RPMI8226 (cell line): ENCODE measurements at places on chromosomes 5 and 9.
A peak's percentile ranks its signal among the peaks of the same experiment; 100 is the strongest.

- no peak for DNase-seq
These were observed 125.6 kb upstream of the SLCO6A1 start for GRCh38 chr5:102624405-102624804.

DNA sequence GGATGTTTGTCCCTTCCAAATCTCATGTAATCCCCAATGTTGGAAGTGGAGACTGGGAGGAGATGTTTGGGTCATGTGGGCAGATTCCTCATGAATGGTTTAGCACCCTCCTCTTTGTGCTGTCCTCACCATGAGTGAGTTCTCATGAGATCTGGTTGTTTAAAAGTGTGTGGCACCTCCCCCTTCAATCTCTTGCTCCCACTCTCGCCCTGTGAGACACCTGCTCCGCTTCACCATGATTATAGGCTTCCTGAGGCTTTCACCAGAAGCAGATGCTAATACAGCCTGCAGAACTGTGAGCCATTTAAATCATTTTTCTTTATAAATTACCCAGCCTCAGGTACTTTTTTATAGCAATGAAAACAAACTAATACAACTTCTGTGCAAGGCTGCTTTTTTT, 127.3 kb upstream of the CCDC152 start:
- DNase-seq, result no peak

- DNase-seq, result peak; percentile 59
These were observed at the start of gene CCDC187 for GRCh38 chr9:136303825-136304416. Gene CCDC187, minus strand, starts transcription at chr9:136304094. Its CDS starts 264 bp downstream, at chr9:136303830.

- DNase-seq, result peak; percentile 43
These were observed 1548.6 kb downstream of the EFNA5 start for GRCh38 chr5:106121972-106122605.

GRCh38 chr9:88661759-88662158, 126.8 kb downstream of the NXNL2 start:
- DNase-seq, result no peak

DNA sequence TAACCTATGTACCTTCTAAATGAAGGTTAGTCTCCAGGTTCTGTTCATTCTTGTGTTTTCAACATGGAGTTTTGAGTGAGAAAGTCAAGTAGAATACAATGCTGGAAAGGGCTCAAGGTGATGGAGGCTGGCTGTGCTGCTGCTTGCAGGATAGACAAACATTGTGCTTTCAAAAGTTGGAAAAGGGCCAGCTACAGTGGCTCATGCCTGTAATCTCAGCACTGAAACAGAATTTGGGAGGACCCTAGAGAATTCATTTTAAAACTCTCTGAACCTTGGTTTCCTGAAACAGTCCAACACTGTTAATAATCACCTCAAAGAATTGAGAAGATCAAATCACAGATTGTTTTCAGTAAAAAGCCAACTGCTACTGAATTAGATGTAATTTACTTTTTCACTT, 15.4 kb upstream of the IARS1 start:
- DNase-seq, result no peak

- DNase-seq, result peak; percentile 18
These were observed 60.1 kb downstream of the FAM174A start for GRCh38 chr5:100595152-100595811.

GRCh38 chr5:2021484-2022176, 138.9 kb upstream of the IRX4 start:
- DNase-seq, result no peak

DNA sequence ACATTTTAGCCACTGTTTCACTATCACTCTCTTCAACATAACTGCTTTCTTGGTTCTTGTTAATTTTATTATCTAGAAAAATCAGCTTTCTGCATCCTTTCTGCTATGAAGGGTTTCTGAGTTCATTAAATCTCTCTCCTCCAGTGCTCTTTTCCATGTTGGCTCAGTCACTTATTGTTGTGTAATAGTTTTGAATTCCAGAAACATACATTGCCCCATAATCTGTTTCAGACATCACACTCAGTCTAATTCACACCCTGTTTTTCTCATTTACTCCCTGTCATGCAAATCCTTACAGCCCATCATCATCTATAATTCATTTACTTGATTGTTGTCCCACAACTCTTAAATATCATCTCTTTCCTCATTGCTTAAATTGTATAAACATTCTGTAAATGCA, 176.1 kb upstream of the CDH12 start:
- no peak for DNase-seq

DNA sequence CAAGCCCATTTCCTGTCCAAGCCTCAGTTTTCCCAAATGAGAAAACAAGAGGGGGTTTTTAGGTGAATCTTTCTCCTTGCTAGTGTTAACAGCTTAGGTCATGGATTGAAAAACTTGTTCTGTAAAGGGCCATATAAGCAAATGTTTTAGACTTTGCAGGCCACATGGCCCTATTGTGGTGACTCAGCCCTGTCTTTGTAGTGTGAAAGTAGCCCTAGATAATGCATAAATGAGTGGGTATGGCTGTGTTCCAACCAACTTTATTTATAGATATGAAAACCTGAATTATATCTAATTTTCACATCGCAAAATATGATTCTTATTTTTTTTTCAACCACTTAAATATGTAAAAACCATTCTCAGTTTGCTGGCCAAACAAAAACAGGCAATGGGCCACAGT, 6.9 kb upstream of the BARX1 start:
- peak; percentile 36 for DNase-seq

DNA sequence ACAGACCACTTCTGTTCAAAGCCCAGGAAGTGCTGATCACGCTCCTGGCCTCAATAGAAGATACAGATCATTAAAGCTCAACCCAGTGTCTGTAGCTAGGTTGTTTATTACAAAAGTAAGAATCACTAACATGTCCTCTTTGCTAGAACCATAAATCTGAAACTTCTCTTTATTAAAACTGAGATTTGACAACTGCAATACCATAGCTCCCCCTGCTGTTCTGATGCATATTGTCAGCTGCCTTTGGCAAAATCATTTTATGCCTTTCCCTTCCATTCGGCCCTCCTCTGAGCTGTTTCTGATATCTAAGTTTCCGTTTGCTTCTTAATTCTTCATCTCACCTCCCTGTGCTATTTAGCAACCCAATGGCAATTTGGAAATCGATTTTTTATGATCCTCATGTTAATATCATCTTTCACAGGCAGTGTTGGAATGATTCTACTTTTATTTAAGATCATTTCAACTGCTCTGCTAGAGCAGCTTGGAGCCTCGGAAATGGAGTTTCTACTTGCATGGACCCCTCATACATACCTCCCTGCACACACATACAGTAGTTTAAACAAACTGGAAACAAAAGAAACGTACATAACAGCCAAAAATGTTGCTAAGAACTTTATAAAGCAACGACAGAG, 998.8 kb downstream of the MAT2B start:
- DNase-seq, result peak; percentile 55

GRCh38 chr9:38196714-38197113, 127.7 kb upstream of the SHB start:
- no peak for DNase-seq

DNA sequence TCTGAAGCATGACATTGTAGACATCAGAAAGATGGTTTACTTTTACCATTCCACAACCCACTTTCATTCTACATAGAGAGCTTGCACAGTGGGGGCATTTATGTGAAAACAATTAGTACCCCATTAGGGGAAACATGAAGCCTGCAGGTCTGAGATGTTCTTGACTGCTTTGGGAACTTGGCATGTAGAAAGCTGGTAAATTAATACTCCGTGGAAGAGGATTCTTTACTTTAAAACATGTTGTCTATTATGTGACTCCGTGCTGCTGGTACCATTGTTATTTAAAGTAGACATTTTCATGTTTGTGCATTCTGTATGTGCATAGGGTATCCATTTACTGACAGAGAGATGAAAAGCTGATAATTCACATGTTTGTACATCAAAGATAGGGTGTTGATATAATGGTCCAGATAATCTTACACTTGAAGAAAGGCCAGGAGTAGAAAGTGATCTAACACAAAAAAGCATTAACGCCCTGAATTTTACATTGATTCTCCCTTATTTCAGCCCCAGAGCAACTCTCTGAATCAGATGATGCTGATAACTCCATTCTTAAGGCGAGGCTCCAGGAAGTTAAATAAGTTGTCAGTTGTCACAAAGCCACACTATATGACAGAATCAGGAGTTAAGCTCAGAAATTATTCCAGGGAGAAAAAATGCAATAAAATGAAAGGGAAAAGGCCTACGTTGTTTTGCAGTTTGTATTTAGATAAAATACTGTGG, 50.1 kb upstream of the CD180 start:
- DNase-seq, result no peak

DNA sequence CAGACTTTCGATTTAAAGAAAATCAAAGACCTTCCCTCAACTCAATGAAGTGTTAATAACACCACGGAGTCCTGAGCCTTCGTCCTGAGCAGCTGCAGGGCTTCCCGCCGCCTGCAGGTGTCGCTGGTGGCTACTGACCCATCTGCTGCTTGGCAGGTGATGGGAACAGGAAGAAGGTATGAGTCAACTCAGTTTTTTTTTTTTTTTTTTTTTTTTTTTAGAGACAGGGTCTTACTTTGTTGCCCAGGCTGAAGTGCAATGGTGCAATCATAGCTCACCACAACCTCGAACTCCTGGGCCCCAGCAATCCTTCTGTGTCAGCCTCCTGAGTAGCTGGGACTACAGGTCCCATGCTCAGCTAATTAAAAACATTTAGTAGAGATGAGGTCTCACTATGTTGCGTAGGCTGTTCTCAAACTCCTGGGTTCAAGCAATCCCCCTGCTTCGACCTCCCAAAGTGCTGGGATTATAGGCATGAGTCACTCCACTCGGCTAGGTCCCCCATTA, 185.7 kb upstream of the IL12B start:
- DNase-seq, result peak; percentile 71

DNA sequence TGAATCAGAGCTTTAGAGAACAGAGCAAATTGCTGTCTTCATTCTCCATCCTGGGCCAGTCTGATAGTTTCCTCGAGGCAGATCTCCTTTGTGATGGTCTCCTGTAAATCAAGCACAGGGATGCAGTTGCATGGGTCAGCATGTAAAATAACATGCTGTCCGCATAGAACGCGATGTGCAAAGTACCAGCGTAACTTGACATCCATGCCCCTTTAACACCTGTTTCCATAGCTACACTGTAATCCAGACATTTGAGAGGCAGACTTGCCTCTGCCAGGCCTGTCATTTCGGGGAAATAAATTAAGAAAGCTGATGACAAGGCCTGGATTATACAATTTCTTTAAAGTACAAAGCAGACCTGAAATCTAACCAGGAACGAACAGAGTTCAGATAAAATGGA, 413.5 kb downstream of the TLE4 start:
- DNase-seq, result no peak

DNA sequence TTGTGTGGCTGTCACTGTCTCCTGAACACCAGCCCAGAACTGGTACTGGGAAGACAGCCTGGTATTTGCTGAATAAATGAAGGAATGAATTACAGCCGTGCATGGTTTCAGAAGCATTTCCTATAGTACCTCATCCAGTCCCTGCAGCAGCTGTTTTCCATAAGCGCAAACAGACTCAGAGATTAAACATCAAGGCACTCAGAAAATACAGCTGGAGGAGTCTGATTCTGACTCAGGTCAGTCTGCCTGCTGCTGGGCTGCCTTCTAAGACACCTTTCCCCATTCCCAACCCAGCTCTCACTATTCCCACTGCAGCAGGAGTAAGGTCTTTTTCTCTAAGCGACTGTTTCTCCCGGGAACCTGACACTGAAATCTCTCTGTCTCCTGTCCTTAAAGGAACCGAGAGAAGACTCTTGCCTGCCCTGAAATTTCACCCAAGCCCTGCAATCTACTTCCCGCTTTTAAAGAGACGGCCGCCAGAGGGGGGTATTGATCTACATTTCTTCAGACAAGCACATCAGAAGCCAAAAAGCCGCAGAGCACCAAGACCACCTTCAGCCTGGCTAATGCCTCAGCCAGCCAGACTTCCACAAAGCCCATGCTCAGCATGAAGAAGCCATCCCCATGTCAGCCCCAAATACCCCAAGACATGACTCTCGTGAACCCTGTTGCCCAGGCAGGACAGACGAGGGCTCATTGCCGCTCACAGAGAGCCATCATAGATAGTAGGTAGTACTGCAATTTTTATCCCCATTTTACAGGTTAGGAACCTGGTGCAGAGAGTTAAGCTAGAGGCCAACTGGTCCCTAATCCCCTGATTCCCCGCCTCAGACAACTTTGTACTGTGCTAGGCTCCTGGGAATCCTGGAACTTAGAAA, 5.4 kb upstream of the FOXI1 start:
- peak; percentile 71 for DNase-seq

DNA sequence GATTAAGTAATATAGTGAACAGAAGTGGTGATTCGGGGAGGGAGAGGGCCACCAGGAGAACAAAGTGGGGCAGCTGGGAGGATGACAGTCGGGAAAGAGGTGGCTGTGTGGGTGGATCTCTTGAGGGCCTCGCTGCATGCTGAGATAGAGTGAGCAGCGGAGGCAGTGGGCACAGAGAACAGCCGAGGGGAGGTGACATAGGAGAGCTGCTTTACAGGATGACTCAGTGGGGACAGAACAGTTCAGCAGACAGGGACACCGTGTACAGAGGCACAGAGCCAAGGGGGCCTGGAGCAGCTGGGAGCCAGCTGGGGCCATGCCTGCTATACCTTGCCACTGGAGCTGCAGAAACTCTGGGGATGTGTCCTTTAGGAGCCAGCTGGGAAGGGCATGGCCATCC, 273.9 kb downstream of the GADD45G start:
- no peak for DNase-seq

DNA sequence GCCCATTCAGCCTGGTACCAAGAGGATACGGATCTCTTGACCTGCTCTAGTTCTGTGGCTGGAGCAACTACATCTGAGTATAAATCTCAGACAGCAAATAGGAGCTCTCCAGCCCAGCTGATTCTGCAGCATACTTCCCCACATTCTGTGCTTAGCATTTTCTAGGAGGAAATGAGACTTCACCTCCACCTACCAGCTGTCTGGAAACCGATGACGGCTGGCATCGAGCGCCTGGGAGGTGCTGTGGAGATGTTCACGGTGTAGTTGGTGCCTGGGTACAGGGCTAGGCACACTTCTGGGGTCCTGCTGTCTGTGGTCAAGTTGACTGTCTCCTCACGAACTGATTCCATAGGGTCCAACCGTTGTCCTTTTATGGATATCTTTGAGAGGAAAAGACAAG, 63.6 kb downstream of the SUSD1 start:
- DNase-seq, result no peak

- peak; percentile 87 for DNase-seq
These were observed 44.5 kb upstream of the ANGPTL2 start for GRCh38 chr9:127166651-127167524.

- no peak for DNase-seq
These were observed 40.5 kb downstream of the IRX4 start for GRCh38 chr5:1842004-1842819.
